ENCODE measurements at places on chromosomes 3 and 15.

GRCh38 chr3:41405466-41405865 is 206.2 kb downstream of the CTNNB1 start:
- no peak for DNase-seq

GRCh38 chr3:147388700-147389580 is 17.4 kb downstream of the ZIC4 start:
- DNase-seq = no peak

DNA sequence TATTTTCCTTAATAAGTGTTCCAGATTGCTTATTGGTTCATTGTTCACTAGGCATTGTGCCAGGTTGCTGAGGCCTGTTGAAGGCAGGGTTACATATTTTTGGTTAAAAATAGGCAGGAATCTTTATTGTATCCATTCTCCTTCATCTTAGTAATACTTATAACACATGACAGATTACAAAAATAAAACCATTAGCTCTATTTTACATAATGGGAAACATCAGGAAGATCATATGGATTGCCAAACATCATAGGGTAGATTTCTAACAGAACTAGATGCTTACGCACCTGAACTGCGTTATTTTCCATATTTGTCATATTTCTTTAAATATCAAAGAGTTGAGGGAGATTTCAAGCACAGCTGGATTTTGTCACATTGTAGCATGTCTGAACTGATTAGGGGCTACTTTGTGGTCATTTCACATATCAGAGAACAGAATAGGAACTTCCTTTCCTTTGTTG is 462.9 kb upstream of the SGO1 start:
- DNase-seq = no peak

GRCh38 chr15:70670680-70671079 is 92.7 kb downstream of the UACA start:
- no peak for DNase-seq

DNA sequence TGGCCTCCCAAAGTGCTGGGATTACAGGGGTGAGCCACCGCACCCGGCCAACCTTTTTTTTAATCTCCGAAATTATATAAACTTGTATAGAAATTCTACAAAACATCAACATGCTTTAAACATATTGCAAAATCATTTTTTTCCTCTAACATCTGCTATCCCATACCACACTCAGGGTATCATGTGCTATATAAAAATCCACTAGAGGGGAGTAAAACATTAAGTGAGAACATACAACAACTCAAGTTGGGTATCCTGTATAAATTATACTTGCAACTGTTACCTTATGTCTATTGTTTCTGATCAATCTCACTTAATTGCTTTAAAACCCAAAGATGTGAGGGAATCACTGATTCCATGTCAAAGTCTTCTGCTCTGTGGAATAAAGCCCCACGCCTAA is 71.9 kb upstream of the FBN1 start:
- DNase-seq = no peak

DNA sequence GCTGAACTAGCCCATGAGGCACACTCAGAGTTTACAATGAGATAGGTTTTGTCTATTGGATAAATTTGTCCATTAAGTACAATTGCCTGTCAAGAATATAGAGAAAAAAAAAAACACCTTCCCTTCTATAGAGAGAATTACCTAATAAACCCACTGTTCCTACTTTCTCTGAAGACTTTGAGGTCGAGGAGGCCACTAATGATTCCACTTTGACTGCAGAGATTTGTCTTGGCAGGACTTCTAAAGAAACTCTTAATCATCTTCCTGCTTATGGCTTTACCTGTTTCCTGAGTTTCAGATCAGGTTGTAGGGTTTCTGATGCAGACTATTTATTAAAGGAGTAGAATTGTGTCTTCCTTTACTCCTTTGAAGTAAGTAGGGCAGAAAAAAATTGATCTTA is 342.4 kb upstream of the KCNMB2 start:
- DNase-seq = no peak

DNA sequence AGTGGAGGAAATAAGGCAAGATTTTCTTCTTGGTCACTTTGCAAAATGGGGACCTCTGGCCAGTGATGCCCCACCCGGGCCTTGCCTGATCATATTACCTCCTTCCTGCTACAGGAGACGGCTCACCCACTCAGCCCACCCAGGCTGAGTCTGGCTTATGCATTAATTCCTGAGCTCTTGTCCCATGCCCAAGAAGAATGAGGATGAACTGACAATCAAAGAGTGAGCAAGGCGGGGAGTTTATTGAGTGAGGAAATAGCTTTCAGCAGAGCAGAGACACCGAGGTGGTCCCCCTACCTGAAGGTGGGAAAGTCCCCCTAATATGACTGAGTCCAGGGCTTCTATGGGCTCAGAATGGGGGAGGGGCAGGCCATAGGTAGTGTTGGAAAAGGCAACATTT is 107.5 kb downstream of the EOMES start:
- no peak for DNase-seq

DNA sequence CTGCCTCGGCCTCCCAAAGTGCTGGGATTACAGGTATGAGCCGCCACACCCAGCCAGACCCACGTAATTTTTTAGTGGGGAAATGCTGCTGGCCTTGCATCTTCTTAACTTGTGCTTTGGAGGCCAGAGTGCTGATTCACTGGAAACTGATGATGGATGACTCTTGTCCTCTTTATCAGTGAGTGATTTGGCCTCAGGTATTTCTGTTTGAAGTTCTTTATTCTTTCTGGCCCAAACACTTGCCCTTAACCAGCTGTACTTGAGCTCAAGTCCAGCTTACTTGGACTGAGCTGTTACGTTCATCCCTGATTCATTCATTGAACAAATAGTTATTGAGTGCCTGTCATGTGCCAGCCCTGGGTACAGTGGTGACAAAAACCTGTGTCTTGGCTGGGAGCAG is 4.2 kb downstream of the PTPN23 start:
- DNase-seq = no peak

- no peak for DNase-seq
Measured at GRCh38 chr3:5466717-5467116, 279.2 kb downstream of the EDEM1 start.

- DNase-seq = no peak
Measured at GRCh38 chr3:88987776-88988175, 119.6 kb upstream of the EPHA3 start.

DNA sequence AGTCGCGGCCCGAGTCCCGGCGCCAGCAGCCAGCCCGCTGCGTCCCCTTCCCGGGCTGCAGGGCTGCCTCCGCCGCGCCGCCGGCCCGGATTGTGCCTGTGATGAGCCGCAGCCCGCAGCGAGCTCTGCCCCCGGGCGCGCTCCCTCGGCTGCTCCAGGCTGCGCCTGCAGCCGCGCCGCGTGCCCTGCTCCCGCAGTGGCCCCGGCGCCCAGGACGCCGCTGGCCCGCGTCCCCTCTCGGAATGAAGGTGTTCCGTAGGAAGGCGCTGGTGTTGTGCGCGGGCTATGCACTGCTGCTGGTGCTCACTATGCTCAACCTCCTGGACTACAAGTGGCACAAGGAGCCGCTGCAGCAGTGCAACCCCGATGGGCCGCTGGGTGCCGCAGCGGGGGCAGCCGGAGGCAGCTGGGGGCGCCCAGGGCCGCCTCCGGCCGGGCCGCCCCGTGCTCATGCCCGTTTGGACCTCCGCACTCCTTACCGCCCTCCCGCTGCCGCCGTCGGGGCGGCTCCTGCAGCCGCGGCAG is 1.2 kb downstream of the CHST2 start:
- no peak for DNase-seq

DNA sequence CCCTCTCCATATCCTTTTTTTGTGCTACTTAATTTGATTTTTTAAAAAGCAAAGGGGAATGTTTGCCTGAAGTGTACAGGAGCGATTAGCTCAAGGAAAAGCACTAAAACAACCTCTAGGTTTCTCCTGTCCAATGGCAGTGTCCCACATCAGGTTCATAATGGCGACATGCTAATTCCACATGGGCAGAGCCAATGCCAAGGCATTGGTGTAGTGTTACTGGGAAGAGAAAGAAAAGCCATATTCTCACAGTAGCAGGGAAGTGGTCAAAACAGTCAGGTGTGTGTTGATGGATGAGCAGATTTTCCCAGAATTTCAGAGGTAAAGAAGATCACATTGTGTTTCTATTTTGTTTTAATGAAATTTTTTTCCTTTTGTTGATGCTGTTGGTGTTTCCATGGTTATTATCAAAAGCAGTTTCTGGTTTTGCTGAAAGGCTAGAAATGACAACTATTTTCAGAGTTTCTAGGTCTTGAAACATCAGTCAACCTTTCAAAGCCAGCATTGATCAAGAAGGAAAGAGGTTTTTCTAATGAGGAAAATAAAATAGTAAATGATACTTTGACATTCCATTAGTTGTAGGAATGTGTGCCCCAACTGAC is 65.2 kb downstream of the FNDC3B start:
- no peak for DNase-seq

DNA sequence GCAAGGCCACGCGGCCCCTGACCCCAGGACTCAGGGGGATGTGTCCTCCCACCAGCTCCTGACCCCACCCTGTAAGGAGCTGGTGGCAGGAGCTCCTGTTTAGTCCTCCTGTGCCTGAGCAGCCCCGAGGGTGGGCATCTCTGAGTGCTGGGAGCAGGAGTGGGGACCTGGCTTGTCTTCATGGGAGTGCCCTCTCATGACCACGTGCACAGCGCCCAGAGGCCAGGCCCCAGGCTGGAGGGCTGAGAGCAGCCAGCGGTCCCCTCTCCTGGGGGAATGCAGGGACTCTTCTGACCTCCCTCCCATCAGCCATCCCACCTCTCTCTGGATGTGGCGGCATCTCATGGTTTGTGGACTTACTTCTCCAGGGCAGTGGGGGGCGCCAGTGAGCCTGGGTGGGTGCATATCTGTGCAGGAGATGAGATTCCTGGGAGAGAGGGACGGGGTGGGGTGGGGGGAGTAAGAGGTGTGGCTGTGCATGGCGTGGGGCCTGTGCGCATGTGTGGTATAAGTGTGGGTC is 205.6 kb downstream of the TBC1D2B start:
- DNase-seq = no peak

GRCh38 chr3:48528048-48528447 is 24.1 kb upstream of the SHISA5 start:
- DNase-seq = no peak

DNA sequence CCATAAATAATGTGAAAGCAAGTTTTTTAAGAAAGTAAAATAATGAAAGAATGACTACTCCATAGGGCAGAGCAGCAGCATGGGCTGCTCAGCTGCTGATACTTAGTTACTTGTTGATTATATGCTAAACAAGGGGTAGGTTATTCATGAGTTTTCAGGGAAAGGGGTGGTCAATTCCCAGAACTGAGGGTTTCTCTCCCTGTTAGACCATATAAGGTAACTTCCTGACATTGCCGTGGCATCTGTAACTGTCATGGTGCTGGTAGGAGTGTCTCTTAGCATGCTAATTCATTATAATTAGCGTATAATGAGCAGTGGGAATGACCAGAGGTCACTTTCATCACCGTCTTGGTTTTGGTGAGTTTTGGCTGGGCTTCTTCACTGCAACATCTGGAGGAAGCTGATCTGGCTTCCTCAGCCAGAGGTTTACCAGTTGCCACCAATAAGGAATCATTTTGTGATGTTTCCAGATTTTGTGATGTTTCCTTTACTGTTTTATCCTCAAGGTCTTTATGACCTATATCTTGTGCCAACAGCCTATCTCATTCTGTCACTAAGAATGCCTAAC is 121.8 kb upstream of the CHL1 start:
- no peak for DNase-seq

DNA sequence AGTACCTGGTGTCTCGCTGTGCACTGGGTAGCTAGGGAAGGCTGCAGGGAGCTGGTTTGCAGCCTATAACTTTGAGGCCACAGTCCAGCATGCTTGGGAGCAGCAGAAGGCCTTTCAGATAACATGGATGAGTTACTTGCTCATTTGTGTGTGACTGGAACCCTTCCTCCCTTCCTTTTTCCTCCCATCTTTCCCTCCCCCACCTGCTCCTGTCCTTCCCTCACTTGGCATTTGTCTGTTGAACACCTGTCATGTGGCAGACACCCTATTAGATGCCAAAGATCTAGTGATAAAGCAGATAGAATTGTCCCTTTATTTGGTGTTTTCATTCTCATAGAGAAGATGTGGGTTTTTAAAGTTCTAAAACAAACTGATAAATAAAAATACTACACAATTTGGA is 71.6 kb downstream of the LRTM1 start:
- DNase-seq = no peak

- peak; percentile 77 for DNase-seq
Measured at GRCh38 chr3:71542521-71543370, 40.8 kb downstream of the FOXP1 start.

- DNase-seq = no peak
Measured at GRCh38 chr3:103059432-103059831, 624.6 kb downstream of the ZPLD1 start.

GRCh38 chr15:61403884-61404283 is 174.8 kb upstream of the RORA start:
- no peak for DNase-seq

- no peak for DNase-seq
Measured at GRCh38 chr3:122513386-122514122, 1.2 kb downstream of the KPNA1 start.

DNA sequence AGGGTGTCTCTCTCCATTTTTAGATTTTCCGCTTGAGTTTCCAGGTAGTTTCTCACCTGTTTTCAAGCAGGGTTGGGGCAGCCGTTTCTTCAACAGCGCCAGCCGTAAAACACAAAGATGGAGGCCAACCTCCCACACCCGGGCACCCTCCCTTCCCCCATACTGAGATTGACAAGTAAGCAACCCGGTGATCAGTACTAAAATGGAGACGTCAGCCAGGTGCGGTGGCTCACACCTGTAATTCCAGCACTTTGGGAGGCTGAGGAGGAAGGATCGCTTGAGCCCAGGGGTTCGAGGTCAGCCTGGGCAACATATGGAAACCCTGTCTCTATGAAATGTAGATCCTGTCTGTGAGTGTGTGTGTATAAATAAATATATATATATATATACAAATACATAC is 903 bp upstream of the ZSCAN2 start:
- DNase-seq = no peak

- DNase-seq = no peak
Measured at GRCh38 chr3:43190670-43191069, 84.8 kb upstream of the POMGNT2 start.

- DNase-seq = peak; percentile 12
Measured at GRCh38 chr3:179186426-179186825, 38.3 kb downstream of the PIK3CA start.

- DNase-seq = no peak
Measured at GRCh38 chr3:197513953-197514785, 41.6 kb downstream of the BDH1 start.

- DNase-seq = no peak
Measured at GRCh38 chr3:185311991-185312390, 50.9 kb upstream of the MAP3K13 start.

DNA sequence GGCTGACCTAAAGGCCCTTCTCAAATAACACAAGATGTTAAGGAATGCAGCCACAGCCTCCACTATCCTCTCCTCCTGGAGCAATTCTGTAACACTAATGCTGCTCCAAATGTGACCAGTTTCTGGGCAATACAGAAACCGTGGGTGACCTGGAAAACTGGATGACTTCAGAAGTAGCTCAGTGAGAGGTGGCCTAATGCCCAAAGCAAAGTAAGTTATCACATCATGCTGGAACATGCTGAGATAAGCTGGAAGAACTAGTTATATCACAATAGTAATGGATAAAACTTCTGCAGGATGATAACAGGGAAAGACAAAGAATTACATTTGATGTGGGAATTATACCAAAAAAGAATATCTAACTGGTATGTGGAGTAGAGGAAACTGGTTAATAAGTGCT is 72.0 kb downstream of the DHX30 start:
- DNase-seq = no peak
